ENCODE measurements at places on chromosomes 6 and 20. TPM values are rescaled to one million over a fixed set of nuclear protein-coding genes. Genes with fewer than 3 reads are reported as not detected.

DNA sequence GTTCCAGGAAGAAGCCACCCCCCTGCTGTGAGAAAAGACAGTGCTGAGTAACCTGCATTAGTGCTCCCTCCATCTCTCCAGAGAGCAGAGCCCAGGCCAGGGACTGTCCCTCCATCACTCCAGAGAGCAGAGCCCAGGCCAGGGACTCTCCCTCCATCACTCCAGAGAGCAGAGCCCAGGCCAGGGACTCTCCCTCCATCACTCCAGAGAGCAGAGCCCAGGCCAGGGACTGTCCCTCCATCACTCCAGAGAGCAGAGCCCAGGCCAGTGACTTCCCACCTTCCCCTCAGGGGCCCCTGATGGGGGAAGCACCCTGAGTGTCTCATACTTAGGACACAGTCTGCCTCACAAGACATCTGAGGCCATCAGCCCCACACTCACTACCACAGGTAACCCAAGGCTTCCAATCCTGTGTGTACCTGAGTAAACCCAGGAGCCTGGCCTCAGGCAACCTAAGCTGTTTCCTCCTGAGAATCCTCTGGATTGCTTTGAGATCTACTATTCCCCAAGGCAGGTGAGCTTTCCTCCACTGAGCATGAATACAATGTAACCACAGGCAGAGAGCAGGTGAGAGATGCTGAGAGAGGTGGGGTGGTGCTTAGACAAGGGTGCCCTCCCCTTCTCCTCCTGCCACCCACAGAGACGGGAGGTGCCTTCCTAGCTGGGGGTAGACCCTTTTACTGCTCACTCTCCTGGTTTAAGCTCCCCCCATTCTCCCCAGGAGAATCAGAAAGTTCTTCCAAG is 4.9 kb downstream of the TBXT start:
- no peaks in the 10 kb centered on the region for H3K36me3 ChIP-seq
- no peak overlapping the region for H3K27ac ChIP-seq
- H3K27me3 ChIP-seq, result peaks cover 13% of the 10 kb centered on the region
- no peak overlapping the region for H3K4me3 ChIP-seq

The MAP3K7 gene
- total RNA-seq, result 21.1 TPM

The TREM2 gene
- not detected for total RNA-seq

DNA sequence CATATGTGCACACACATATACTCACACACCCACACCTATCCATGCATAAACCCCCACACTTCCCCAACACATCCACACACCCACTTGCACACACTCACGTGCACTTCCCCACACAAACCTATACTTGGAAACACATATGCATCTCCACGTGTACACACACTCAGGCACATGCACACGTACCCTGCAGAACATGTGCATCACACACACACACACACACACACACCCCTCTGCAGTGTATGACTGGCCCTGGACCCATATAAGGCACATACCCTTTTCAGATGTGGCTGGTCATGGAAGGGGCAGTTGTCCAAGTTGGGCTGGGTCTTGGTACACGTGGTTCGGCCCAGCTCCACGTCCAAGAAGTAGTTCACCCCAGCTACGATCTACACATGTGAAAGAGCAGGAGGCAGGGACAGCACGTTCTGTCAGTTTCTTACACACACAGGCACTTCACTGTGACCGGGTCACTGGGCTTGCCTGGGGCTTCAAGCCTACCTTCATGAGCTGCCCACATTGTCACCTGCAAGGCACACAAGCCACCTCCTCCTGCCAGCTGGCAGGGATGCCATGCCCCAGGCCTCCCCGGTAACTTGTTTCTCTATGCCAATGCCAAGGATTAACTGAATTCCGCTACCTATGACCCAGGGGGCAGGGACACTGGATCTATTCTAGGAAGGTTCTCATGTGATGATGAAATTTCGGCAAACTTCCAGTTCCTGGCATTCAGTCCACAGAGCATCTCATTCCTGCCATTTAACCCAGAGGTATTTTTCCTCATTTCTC is 2.6 kb downstream of the CST3 start:
- H3K4me1 ChIP-seq, result no peaks in the 10 kb centered on the region
- H3K27ac ChIP-seq, result no peak overlapping the region
- H3K4me3 ChIP-seq, result no peak overlapping the region
- DNase-seq, result no peak
- H3K36me3 ChIP-seq, result no peaks in the 10 kb centered on the region
- H3K27me3 ChIP-seq, result no peaks in the 10 kb centered on the region

DNA sequence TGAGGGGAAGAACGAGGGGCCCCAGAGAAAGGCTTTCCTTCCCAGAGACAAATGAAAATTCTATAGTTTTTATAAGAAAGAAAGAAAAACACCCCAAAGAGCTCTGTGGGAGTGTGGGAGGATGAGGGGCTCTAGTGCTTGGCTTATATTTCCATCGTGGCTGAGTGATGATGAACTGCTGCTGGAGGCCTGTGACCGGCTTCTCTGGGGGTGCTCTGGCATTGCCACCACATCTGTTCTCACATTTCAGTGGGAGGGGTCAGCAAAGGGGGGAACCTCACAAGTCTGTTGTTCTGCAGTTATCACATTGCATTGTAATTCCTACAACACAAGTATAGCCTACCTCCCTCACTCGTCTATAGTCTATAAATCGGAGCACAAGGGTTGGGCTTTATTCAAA is 67.6 kb upstream of the BACH2 start:
- H3K36me3 ChIP-seq, result no peaks in the 10 kb centered on the region
- no peak for DNase-seq
- no peak overlapping the region for H3K4me3 ChIP-seq

- H3K27ac ChIP-seq, result no peak overlapping the region
- H3K4me1 ChIP-seq, result no peaks in the 10 kb centered on the region
- H3K4me3 ChIP-seq, result no peak overlapping the region
- H3K36me3 ChIP-seq, result no peaks in the 10 kb centered on the region
- H3K27me3 ChIP-seq, result no peaks in the 10 kb centered on the region
- DNase-seq, result no peak
These were observed 124.5 kb downstream of the ANKRD60 start for GRCh38 chr20:58103961-58104360.

DNA sequence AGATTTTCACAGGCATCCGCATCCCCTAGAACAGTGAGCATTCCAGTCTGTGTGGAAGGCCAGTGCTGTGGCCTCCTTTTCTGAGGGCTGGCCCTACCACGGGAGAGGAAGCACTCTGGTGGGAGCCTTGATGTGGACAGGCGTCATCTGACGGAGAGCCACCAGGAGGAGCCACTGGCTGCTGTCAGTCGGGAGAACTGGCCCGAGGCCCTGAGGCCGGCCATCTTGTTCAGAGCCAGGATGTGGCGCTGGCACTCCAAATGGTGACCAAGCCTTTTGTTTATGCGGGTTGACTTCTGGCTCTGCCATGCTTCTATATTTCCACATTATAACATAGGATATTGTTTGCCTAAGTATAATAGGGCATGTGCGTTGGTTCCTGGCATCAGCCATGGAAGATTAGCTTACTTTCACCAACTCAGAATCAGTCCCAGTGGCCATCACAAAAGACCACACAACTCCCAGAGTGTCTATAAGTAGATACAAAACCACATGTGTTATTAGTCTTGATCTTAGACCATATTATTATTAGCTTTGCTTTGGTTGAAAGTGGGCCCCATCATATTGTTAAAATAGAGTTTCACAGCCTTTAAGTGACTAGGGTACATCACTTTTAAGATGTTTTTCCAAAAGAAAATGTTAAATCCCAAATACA is 273.9 kb upstream of the TAB2 start:
- H3K4me1 ChIP-seq, result peaks cover 37% of the 10 kb centered on the region
- H3K27me3 ChIP-seq, result no peaks in the 10 kb centered on the region
- no peak for DNase-seq
- no peaks in the 10 kb centered on the region for H3K36me3 ChIP-seq

DNA sequence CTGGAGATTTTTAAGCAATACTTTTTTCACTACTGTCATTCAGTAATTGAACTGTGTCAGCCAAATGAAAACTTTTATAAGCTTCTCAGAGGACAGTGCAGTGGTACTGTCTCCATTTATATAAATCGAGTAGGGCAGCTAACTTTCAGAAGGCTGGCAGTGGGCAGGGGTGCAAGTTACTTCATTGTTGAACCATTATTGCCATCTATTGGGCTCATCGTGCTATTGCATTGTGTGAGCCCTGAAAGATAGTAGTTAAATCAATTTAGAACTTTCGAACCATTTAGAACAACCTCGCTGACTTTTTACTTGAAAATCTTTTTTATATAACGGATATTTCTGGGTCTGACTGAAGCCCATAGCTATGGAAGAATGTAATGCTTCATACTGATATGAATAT is 347.8 kb upstream of the PLCB4 start:
- DNase-seq, result no peak
- H3K27me3 ChIP-seq, result no peaks in the 10 kb centered on the region
- H3K4me3 ChIP-seq, result no peak overlapping the region

The LST1 gene
- total RNA-seq, result 12.9 TPM

- no peak overlapping the region for H3K4me3 ChIP-seq
- no peaks in the 10 kb centered on the region for H3K36me3 ChIP-seq
- H3K27me3 ChIP-seq, result no peaks in the 10 kb centered on the region
- no peak overlapping the region for H3K27ac ChIP-seq
- H3K4me1 ChIP-seq, result no peaks in the 10 kb centered on the region
- DNase-seq, result no peak
These were observed 125.9 kb downstream of the KIF6 start for GRCh38 chr6:39599341-39599740.

The BANF2 gene
- not detected for total RNA-seq

DNA sequence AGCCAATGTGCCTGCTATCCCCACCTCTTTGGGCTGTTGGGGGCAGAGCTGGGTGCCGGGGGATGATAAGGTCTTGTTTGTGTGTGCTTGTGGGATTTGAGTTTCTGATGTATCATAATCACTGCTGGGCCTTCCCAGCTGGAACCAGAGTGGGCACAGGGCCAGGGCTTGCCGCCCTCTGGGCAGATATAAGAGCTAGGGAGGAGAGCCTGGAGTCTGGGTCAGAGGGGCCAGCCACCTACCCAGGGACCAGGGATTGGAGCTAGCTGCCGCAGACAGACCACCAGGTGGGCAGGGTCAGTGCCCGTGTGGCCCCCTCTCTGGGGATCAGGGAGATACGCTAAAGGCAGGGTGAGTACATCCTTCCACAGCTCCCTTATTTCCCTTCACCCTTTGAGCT is 3.1 kb upstream of the TLDC2 start:
- no peak for DNase-seq
- no peak overlapping the region for H3K27ac ChIP-seq
- H3K36me3 ChIP-seq, result no peaks in the 10 kb centered on the region

DNA sequence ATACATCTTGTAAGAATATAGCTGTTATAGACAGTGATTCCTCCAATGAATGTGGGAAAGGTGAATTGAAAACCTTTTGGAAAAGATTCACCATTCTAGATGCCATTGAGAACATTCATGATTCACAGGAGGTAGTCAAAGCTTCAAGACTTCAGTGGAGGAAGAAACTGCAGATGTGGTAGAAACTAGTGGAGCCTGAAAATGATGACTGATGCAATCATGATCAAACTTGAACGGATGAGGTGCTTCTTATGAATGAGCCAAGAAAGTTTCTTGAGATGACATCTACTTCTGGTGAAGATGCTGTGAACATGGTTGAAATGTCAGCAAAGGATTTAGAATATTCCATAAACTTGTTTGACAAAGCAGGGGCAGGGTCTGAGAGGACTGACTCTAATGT is 66.7 kb upstream of the C6orf118 start:
- H3K4me1 ChIP-seq, result no peaks in the 10 kb centered on the region
- H3K27ac ChIP-seq, result no peak overlapping the region
- no peak for DNase-seq
- H3K4me3 ChIP-seq, result no peak overlapping the region

- DNase-seq, result no peak
- no peaks in the 10 kb centered on the region for H3K36me3 ChIP-seq
- no peaks in the 10 kb centered on the region for H3K27me3 ChIP-seq
- no peak overlapping the region for H3K4me3 ChIP-seq
- H3K4me1 ChIP-seq, result peaks cover 36% of the 10 kb centered on the region
These were observed 6.0 kb downstream of the SDC4 start for GRCh38 chr20:45341939-45342854.

DNA sequence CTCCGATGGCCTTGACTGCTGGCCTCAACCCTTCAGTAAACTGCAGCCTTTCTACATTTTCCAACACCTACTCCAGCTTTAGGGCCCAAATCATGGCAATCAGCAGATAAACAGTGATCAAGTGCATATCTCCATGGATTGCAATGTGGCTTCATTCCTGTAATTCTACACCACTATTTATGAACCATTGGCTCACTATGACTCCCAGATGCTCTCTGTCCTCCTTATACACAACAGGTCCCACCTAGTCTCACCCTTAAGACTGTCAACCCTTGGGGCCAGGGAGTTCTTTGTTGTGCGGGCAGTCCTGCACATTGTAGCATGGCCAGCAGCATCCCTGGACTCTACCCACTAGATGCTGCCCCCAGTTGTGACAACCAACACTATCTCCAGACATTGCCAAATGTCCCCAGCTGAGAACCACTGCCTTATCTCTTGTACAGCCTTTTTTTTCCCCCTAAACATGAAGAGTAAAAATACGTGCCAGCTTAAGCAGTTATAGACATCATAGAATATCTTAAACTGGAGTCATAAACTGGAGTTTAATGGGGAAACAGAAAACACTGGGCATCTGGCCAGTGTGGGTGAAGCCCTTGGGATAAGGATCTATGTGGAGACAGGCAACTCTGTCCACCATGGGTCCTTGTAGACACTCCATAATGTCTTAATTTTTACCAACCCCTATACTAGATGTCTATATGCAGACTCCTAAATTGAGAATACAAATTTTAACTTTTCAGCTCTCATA is 21.1 kb downstream of the MRPL14 start:
- peaks cover 25% of the 10 kb centered on the region for H3K36me3 ChIP-seq
- no peaks in the 10 kb centered on the region for H3K4me1 ChIP-seq
- H3K27me3 ChIP-seq, result no peaks in the 10 kb centered on the region
- no peak overlapping the region for H3K4me3 ChIP-seq

The ID1 gene
- total RNA-seq, result 9.4 TPM

- no peak overlapping the region for H3K27ac ChIP-seq
- peak overlapping the region; percentile 46 for H3K4me3 ChIP-seq
- no peak for DNase-seq
- H3K36me3 ChIP-seq, result no peaks in the 10 kb centered on the region
These were observed 42.0 kb downstream of the PTPRK start for GRCh38 chr6:128478230-128479047.

GRCh38 chr6:165986914-165987482 is 180.7 kb downstream of the TBXT start:
- no peak for DNase-seq
- no peaks in the 10 kb centered on the region for H3K36me3 ChIP-seq
- H3K4me1 ChIP-seq, result no peaks in the 10 kb centered on the region

GRCh38 chr6:85066266-85066665 is 301.9 kb upstream of the TBX18 start:
- H3K27ac ChIP-seq, result no peak overlapping the region
- no peak overlapping the region for H3K4me3 ChIP-seq
- no peaks in the 10 kb centered on the region for H3K4me1 ChIP-seq
- H3K36me3 ChIP-seq, result no peaks in the 10 kb centered on the region
- DNase-seq, result no peak

The KCTD20 gene
- total RNA-seq, result 41.7 TPM

DNA sequence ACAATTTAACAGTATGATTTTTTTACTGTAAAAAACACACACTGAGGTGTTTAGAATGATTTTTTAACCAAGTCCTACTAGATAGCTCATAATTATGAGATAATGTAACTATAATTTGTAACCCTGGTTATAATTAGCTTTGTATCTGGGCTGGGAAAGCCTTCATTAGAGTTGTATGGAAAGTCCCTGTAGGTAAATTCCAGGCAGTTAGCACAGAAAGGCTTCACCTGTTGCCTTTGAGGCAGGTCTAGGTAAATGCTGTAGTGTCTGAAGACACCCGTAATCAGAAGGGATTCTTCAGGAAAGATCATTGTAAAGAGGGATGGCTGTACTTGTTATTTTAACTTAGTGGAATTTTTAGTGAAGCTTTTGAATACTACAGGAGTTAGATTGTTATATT is 1.9 kb downstream of the TMEM200A start:
- peaks cover 39% of the 10 kb centered on the region for H3K27me3 ChIP-seq
- peaks cover 17% of the 10 kb centered on the region for H3K4me1 ChIP-seq
- no peak for DNase-seq
- no peak overlapping the region for H3K27ac ChIP-seq
- no peak overlapping the region for H3K4me3 ChIP-seq
- no peaks in the 10 kb centered on the region for H3K36me3 ChIP-seq
